Renal cortex interstitium (tissue), 15 donors: ENCODE measurements at places on chromosomes 7 and 10.

DNA sequence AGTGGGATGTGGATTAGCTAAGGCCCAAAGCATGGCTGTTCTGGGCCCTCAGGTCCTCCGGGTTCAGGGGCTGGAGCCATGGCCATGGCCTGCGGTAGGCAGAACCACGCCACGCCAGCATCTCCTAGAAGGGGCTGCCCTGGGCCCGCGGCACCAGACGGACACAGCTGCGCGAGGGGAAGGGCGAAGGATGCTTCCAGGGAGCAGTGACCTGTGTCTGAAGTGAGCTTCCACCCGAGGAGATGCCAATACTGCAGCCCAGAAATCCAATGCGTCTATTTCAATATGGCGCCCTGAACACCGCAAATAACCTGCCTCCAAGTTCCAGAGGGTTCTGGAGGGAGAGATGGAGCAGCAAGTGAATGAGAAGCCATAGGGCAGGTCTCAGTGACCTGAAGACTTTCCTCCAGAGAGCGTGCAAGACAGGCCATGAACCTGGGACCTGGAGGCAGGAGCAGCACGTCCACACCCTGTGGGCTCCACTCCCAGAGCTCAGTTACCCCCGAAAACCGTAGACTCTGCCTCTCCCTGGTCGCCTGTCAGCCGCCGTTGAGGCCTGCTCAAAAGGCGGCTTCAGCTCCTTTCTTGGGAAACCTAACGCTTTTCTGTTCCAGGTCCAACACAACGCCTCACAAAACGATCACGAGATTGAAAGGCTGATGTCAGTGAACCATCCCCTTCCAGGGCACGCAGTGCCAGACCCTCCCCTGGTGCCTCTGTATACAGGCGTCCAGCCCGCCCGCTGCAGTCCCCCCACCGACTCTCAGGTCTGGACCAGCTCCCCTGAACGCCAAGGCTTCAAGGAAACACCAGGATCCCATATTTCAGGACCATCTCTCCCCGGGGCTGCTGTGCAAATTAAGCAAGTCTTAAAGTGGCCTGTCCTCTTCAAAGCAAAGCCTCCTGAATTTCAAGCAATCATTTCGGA is 37.4 kb downstream of the AMZ1 start:
- no peak for DNase-seq

DNA sequence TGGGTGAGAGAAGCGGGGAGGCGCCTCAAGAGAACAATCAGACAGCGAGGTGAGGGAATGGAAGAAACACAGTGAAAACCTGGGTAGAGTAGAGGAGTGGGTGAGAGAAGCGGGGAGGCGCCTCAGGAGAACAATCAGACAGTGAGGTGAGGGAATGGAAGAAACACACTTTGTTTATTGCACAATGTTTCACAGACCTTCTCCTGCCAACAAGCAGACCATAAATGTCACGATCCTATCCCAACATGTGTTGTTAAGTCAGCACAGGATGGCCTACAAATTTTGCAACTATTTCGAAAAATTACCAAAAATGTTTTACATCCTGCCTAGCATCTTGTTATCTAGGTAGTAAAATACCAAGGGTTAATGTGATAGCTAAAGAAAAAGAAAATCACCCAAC is 115.3 kb downstream of the JAZF1 start:
- no peak for DNase-seq

DNA sequence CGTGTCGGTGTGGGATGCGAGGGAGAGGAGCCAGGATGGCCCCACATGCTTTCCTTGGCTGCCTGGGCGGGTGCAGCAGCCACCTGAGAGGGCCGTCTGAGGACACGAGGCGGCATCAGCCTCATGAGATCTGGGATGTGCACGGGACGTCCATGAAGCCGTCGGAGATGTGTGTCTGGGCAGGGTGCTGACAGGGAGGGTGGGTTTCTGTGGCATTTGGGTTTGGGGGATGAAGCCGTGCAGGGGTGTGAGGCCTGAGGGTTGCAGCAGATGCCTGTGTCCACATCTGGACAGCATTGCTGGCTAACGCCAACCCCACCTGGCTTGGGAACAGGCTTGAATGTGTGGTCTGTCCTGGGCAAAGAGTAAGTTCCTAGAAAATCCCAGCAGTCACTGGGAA is 179.5 kb downstream of the DNAJB6 start:
- DNase-seq = no peak

DNA sequence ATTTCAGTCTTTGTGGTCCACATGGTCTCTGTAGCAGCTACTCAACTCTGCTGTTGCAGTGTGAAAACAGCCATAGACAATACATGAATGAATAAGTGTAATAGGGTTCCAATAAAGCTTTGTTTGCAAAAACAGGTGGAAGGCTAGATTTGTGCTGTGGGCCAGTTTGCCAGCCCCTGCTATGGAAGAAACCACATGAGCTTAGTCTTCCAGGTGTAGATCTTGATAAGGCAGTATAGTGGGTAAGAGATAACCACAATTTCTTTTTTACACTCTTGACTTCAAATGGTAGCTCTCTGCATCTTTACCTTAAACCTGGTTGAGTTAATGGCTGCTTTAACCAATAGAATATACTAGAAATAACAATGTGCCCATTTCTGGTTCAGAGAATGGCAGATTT is 135.0 kb upstream of the PALS2 start:
- DNase-seq = no peak

- peak; percentile 28 for DNase-seq
These were observed 1.1 kb upstream of the EGR2 start for GRCh38 chr10:62817121-62817765.

- DNase-seq = no peak
These were observed 40.0 kb upstream of the KMT2E start for GRCh38 chr7:104973909-104974415.

- DNase-seq = no peak
These were observed 44.8 kb upstream of the GLCCI1 start for GRCh38 chr7:7923818-7924217.

DNA sequence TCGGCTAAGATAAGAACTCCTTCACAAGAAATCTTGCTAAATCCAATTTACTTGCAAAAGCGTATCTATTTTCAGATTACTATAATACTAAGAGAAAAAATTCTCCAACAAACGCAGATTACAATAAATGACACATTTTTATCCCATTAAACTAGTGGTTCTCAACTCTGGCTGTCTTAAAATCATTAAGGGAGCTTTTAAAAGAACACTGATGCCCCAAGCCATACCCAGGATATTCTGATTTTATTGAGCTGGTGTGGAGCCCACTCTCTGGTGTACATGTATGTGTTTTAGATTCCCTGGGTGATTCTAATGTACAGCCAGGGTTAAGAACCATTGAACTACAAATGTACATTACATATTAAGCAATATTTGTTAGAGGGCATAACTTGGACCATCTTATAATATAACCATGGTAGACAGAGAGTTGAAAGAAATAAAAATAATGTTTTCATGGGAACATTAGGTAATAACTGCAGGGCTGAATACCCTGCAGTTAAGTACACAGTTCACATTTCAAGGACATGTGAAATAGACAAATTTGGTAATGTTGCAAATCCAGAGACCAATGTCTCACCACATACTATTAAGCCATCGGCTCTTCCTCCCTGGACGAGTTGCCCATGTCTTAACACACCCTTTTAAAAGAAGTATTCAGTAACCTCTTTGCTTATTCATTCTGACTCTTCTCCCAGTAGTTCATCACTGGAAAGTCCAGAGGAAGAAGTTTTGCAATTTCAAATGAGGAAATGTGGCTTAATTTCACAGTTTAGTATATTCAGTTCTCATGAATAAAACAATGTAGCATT is 6.2 kb downstream of the GSAP start:
- no peak for DNase-seq

DNA sequence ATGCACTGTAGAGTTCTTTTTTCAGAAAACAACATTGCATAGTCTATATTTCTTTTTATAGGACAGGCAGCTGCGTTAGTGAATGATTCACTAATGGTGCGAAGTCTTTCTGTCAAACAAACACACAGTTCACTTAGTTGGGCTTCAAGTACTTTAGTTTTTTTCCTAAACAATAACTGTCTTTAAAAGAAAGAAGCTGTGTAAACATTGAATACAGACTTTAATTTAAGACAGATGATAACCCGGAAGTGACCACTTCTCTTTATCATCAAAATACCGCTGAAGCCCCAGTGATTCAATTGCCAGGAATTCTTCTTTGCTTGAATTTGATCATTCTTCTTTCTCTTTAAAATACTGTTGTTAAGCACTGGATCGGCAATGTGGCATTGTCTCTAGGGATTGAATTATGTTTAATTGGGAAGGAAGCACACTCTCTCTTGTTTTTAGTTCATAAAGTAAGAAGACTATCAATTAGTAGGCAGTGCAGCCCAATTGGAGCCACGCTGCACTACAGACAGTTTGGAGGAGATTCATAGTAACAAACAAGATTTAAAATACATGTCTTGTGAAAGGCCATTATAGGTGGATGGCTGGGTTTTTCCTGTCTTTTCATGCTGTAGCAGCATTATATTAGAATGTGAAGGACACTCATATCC is 30.4 kb downstream of the CNTNAP2 start:
- peak; percentile 5 for DNase-seq

GRCh38 chr10:71448146-71448545 is 51.4 kb downstream of the CDH23 start:
- DNase-seq = no peak

- no peak for DNase-seq
These were observed 1.1 kb downstream of the VWC2 start for GRCh38 chr7:49774459-49775064.

GRCh38 chr7:125074141-125074540 is 144.5 kb upstream of the POT1 start:
- DNase-seq = no peak

DNA sequence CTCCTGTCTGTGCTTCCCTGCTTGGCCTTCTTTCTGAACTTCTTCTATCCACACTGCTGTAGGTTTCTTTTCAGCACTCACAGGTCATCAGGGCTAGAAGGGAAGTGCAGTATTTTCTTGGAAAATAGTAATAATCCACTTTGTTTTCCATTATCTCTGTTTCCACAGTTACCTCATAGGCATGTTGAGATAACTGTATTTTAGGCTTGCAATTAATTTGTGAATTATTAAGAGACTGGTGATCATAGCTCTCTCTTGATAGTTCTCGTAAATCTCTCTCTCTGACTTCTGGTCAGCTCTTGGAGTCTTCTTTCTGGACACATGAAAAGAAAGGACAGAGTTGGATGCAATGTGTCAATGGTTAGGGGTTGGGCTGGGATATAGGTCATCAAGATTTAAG is 243.6 kb upstream of the IGFBP3 start:
- no peak for DNase-seq

- DNase-seq = no peak
These were observed 46.0 kb downstream of the INSIG1 start for GRCh38 chr7:155343661-155344121.

DNA sequence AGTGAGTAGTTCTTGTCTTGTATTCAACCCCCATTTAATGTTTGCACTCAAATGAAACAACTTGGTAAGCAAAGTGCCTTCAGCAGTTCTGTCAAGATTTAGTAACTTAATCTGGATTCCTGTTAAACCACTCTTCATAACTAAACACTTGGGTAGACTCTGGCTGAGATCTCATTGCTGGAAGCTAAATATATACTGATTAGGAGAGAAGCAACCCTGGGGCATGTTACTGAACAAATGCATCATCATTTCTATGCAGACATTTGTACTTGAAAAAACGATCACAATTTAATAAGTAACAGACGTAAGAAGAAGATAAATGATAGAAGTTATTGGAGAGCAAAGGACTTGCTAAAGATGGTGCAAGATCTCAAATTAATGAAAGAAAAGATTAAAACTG is 308.4 kb upstream of the POM121L12 start:
- DNase-seq = no peak

GRCh38 chr10:22633106-22633505 is 81.3 kb downstream of the PIP4K2A start:
- DNase-seq = no peak

DNA sequence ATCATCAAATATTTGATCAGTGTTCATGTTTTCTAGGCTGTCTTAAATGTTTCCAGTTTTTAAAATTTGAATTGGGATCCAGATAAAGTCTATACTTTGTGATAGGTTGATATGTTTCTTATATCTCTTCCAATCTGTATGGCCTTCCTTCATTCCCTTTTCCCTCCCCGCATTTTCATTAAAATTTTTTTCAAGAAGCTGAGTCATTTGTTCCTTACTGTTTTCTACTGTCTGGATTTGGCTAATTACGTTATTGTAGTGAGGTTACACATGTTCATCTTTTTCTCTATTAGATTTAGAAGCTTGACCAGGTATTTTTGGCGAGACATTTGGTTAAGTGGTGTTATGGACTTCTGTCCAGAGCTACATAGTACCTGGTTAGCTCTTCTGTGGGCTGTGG is 11.2 kb downstream of the GARS1 start:
- no peak for DNase-seq
